ENCODE measurements at places on chromosomes 1 and 21.

- DNase-seq, result no peak
Measured at GRCh38 chr1:157844089-157844830, 2.7 kb upstream of the CD5L start.

GRCh38 chr1:54342742-54343687 lies 63.2 kb downstream of the SSBP3 start:
- no peak for DNase-seq

DNA sequence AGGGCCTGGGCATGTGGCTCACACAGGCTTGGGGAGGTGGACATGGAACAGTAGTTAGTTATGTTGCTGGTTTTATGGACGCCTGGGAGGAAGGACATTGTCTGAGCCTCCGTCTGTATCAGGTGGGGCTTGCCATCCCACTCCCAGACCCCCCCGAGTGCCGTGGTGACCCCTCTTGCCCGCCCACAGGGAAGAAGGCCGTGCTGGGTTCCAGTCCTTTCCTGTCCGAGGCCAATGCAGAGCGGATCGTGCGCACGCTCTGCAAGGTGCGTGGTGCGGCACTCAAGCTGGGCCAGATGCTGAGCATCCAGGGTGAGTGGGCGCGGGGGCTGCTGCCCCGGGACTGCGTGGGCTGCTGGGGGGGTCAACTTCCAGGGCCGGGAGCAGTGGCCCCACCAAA lies 41.7 kb downstream of the COQ8A start:
- no peak for DNase-seq

- no peak for DNase-seq
Measured at GRCh38 chr1:32985226-32985625, 20.6 kb upstream of the RNF19B start.

- no peak for DNase-seq
Measured at GRCh38 chr21:40678681-40679284, 168.2 kb downstream of the DSCAM start.

All from esophagus muscularis mucosa (tissue), 4 donors.